Activated CD4-positive, alpha-beta memory T cell treated with anti-CD3 and anti-CD28 coated beads, Interleukin-2, amount 10 ng/mL, durations not matched to agents 7 days and 5 days (primary cell): ENCODE measurements at places on chromosomes 1 and 21. TPM values are rescaled to one million over a fixed set of nuclear protein-coding genes. Genes with fewer than 3 reads are reported as not detected.

OR2M3 gene
- total RNA-seq = not detected

DNA sequence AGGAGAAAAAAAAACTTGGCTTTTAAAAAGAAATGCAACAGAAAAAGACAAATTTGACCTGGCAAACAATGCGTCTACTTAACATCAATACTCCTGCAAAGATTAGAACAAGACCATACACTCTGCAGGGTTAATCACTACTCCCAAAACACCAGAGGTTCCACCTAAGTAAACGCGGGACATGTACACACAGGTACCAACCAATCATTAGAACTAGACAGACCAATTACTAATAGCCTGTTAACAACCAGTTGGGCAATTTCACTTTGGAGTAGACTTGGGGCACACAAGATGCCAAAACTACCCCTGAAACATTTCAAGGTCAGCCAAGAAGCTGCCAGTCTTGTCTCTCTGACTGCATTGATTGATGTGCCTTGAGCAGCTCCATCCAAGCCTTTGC, 125.8 kb downstream of the RRAGC start:
- no peaks in the 10 kb centered on the region for H3K36me3 ChIP-seq
- H3K4me3 ChIP-seq = no peak overlapping the region
- H3K4me1 ChIP-seq = peaks cover 1% of the 10 kb centered on the region
- H3K27ac ChIP-seq = no peak overlapping the region
- H3K27me3 ChIP-seq = peaks cover 48% of the 10 kb centered on the region

- H3K27ac ChIP-seq = no peak overlapping the region
- DNase-seq = no peak
- H3K4me1 ChIP-seq = no peaks in the 10 kb centered on the region
- H3K4me3 ChIP-seq = no peak overlapping the region
- no peaks in the 10 kb centered on the region for H3K27me3 ChIP-seq
Observed at GRCh38 chr1:203840208-203840808, 21.1 kb upstream of the SNRPE start.

- H3K36me3 ChIP-seq = peaks cover 27% of the 10 kb centered on the region
- no peaks in the 10 kb centered on the region for H3K27me3 ChIP-seq
- H3K4me1 ChIP-seq = peaks cover 2% of the 10 kb centered on the region
- DNase-seq = no peak
- H3K4me3 ChIP-seq = no peak overlapping the region
Observed at GRCh38 chr1:16294219-16295212, 57.5 kb upstream of the CPLANE2 start.

ATP1B1 gene
- 3.5 TPM for total RNA-seq
